Activated effector memory CD4-positive, alpha-beta T cell treated with anti-CD3 and anti-CD28 coated beads, Interleukin-2, amount 50 U/mL, for 16 hours (primary cell): ENCODE measurements at places on chromosomes 2 and 18.

DNA sequence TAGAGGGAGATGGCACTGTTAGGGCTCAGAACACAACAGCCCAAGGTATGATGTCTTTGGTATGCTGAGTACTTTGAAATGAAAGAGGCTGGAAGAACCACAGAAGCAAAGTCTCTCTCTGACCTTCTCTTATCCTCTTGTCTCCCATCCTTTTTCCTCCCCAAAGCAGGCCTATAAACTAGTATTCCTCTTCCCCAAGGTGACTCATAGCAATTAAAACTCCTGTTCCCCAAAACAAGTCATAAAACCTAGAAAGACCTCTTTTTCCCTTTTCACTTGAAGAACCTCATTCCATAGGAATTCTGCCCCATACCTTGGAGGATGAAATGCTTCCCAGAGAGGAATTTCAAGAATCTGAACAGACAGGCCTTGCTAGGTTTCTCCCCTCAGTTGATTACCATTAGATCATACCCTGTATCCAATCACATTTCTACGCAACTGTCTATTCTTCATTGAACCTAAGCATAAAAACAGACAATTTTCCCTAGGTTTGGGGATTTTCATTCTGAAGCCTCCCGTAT, 25.7 kb downstream of the MDH1 start:
- no peak for DNase-seq

DNA sequence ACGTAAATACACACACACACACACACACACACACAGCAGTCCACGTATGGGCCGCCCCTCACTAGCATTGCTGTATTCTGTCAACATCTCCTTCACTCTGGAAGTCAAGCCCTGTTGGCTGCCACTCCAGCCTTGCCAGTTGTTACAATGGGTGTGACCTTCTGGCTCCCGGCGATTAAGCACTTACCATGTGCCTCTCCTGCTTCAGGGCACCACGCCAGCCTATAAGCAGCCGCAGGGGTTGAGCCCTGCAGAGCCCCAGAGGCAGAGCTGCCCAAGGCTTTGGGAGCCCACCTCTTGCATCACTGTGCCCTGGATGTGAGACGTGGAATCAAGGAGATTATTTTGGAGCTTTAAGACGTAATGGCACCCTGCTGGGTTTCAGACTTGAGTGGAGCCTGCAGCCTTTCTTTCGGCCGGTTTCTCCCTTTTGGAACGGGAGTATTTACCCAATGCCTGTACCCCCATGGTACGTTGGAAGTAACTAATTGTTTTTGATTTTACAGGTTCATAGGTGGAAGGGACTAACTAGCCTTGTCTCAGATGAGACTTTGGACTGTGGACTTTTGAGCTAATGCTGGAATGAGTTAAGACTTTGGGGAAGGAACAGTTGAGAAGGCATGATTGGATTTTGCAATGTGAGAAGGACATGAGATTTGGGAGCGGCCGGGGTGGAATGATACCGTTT, 54.5 kb upstream of the ROCK2 start:
- no peak for DNase-seq

GRCh38 chr2:149019768-149020167, 18.7 kb upstream of the LYPD6B start:
- DNase-seq: no peak

GRCh38 chr18:7803956-7804469, 236.9 kb downstream of the PTPRM start:
- no peak for DNase-seq

- no peak for DNase-seq
Measured at GRCh38 chr2:145690183-145690778, 1170.4 kb upstream of the ZEB2 start.

GRCh38 chr18:37322492-37323035, 243.0 kb downstream of the CELF4 start:
- DNase-seq: peak; percentile 64

DNA sequence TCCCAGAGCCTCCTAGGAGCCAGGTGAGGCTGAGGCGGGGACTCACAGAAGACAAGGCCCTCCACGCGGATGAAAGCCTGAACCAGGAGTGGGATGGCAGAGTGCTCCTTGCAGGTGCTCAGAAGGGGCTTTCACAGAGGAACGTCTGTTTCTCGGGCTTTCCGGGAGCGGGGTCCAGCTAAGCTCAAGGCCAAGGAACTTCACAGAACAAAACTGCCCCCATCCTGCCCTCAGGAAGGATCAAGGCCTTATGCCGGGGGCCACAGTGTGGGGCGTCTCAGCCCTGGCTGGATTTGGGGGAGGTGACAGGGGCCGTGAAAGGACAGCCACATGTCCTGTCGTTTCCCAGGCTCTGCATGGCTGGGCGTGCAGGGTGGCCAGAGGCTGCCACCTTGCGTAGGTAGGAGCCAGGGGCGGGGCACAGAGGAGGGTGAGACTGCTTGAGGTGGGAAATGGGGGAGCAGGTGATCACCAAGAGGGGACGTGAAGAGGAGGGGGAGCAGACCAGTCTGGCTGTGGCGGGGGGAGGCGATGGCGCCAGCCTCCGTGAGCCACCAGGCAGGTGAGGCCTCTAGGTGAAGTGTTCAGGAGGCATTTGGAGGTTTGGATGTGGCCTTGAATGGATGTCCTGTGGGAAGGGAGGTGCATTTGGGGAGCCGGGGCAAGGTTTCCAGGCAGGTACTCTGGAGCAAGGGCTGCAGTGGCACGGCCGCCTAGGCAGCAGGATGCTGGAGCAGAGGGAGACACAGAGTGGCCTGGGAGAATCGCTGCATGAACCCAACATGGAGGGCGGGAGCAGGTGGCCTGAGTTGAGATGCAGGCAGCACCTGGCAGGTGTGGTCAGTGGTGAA, 79.1 kb downstream of the TWIST2 start:
- peak; percentile 57 for DNase-seq

DNA sequence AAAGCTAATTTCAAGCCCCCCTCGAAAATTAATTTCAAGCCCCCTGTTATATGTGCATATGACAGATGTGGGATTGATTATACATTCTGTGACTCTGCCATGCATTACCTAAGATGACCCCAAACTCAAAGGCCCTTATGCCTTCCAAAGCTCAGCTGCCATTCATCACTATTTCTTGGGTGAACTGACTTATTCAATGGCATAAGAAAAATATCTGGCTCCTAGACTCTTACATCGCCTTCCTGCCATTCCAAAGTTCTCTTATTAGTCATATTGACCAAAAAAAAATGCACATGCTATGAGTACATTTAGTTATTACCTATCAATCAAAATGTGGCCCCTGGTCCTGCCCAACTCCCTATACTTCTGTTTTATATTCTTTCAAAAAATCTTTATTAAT, 291.8 kb upstream of the CHAC2 start:
- DNase-seq: no peak

DNA sequence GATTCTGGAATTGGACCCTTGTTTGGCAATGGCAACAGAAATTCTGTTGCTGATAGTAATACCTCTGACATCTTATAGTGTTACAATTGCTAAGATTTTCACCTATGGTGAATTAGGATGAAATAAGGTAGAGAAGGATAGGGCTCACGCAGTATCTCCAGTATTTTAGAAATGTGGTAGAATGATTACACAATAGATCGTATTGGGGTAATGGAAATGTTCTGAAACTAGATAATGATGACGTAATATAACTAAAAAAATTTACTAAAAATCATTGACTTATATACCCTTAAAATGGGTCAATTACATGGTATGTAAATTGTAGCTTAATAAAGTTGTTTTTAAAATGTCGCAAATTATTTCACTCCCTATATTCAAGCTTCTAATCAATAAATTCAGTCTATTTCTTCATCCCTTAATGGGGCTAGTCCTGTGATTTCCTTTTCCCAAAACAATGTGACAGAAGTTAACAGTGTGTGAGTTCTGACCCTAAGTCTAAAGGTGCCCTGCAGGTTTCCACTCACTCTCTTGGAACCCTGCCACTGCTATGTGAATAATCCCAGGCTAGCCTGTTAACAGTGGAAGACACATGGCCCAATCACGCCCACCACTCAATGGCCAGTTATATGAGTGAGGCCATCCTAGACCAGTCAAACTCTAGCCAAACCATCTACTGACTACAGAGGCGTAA, 31.2 kb downstream of the USP37 start:
- DNase-seq: no peak

DNA sequence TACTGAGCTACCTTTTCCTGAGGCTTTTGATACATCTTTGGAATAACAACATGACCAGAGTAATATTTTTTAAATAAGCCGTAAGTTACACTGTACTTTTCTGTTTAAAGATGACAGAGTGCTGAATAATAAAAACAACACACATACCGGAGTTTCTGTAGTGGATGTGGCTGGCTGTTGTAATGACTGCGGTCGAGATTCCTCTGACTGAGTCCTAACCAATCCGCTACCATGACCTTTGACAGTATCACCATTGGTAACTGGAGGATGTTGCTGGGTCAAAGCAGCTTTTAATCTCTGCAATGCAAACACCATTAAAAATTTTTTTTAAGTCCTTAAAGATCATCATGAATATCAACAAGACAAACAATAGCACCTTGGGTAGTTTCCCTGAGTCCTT, 70.7 kb downstream of the ATF2 start:
- no peak for DNase-seq

DNA sequence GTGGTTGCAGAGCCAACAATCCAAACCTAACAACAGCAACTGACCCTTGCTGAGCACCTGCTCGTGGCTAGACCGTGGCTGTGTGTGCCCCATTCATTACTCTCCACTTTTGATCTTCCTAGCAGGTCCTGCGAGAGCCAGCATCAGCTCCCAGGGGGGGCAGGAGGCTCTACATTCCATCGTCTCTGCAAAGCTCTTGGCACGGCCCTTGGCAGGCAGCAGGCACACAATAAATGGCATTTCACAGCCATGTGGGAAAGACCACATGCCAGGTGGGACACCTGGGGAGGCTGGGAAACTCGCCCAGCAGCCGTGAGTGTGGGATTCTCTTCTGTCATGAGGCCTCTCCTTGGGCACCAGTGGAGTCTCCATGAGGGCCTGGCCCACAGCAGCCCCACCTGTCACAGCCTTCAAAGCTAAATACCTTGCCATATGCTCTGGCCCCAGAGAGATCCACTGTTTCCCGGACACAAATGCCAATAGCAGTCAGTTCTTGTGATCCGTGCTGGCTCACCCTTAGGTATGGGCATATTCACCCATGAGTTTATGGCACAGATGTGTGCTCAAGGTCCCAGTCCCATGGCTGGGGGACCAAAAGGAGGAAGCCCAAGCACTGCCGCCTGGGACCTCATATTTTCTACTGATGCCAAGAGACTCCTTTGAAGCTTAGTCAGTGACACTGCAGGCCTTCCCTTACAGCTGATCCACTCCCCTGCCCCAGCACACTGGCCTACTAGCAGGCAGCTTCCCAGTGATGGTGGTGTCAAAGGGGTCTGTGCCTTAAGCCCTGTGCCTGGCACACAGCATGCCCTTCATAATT, 6.8 kb upstream of the TEX51 start:
- DNase-seq: no peak

DNA sequence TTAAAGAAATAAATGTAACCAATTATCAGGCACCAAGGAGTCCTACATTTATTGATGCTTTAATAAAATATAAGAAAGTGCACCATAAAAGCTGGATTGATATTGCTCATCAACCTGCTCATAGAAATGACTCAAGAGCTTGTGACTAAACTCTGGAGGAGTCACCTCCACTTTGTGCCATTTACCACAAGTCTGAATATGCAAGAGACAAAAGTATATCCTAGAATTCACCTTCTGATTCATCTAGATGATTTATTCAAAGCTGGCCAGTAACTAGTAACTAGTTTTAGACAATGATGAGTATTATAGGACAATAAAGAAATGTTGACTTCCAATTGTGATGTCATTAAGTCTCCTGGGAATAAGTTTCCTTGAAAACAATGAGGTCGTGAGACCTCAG, 146.0 kb upstream of the SOX11 start:
- no peak for DNase-seq

DNA sequence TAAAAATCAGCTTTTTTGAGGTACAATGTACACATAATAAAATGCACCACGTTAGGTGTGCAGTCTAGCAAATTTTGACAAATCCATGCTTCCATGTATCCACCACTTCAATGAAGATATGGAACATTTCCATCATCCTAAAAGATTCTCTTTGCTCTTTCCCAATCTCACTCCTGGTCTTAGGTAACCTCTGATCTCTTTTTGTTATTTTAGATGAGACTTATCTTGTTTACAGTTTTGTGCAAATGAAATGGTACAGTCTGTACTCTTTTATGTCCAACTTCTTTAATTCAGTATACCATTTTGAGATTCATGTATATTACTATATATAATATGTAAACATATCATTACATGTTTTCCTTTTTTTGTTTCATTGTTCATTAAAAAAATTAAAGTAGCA, 16.3 kb upstream of the SERPINB5 start:
- DNase-seq: no peak

GRCh38 chr2:227188292-227188691, 23.9 kb downstream of the COL4A3 start:
- DNase-seq: no peak

GRCh38 chr2:82539280-82539621, 1919.8 kb downstream of the SUCLG1 start:
- DNase-seq: no peak

DNA sequence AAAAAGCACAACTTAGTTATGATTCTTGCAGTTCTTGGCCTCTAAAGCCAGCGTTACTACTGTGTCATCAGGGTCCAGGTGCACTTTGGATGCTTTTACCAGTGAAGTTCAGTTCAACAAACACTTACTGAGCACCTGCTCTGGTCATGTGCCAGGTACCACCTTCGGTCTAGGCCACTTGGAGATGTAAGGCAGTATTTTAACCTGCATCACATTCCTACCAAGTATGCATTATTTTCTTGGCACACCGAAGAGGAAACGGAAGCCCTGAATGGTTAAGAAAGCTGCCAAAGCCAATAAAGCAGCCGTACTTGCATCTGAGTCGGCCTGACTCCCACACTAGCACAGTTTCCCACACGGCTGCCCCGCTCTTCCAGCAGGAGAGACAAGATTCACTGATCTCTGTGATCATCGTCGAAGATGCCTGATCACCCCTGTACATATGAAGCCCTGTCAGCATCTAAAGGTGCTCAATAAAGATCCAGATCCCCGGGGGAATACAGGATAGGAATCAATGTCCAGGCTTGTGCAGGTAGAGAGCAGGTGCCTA, 427.1 kb downstream of the EIPR1 start:
- DNase-seq: no peak

DNA sequence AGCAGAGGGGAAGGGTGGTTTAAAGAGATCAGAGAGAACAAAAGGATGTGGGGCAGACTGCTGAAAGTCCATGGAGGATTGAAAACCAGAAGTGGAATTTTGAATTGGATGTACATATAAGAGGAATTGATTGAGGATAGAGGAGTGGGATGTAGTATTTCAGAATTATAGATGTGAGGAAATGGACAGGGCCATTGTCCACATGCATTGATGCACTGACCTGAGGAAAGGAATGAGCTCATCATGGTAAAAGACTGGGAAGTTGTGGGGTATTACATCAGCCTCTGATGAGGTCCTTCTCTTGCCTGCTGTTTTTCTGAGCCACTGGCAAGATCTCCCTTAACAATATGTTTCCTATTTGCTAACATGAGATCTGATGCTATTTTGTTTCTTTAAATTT, 365.7 kb upstream of the FANCL start:
- no peak for DNase-seq

DNA sequence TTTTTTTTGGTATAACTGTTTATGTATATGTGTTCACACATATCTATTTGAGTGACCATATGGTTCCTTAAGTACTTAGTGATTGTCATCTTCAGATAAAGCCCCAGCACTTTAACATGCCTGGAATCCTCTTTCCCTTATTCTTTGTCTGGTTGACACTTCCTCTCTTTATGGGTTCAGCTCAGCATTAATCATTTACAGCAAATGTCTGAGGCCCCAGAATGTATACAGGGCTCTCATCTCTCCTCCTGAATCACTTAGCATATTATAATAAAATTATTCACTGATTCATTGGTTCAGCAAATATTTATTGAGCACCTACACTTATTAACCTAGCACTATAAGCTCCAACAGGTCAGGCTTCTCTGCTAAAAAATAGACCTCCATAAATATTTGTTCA, 43.5 kb upstream of the CD28 start:
- no peak for DNase-seq
